ENCODE measurements at places on chromosomes 5 and 9. TPM values are rescaled to one million over a fixed set of nuclear protein-coding genes. Genes with fewer than 3 reads are reported as not detected.
A peak's percentile ranks its signal among the peaks of the same experiment; 100 is the strongest.

DNA sequence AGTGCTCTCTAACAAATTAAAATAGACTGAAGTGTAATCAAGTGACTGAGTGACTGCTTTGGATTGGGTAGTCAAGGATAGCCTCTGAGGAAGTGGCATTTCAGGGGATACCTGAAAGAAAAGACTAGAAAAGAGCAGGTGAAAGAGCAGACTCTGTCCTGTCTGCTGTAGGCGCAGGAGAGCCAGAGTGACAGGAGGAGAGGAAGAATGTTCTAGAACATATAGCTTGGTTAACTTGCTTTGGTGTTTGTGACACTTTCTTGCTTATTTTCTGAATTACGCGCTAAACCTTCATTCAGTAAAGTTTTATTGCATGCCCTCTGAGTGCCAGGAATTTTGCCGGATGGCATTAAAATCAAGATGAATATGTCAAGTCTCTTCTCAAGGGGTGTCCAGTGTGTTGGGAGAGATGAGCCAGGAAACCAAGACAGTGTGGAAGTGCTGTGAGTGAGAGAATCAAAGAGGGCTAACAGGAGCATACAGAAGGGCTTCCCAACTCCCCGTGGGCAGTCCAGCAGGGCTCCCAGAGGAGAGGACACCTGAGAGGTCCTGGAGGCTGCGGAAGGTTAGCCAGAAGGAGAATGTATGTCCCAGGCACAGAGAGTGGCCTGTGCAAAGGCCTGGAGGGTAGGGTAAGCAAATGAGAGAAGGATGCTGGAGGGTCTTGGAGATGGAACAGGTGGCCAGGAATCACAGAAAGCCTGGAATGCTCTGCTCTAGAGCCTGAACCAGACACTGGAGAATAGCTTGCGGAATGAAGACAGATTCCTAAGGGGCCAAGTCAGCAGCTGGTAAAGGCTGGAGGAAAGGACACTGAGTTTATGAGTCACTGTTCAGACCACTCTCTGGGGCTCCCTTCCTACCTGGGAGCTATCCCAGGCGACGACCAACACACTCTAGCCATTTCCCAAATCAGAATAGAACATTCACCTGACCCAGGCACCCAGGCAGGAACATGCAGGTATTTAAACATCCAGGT is 59.3 kb downstream of the SLC22A5 start:
- no peaks in the 10 kb centered on the region for H3K36me3 ChIP-seq
- no peaks in the 10 kb centered on the region for H3K27me3 ChIP-seq
- peak overlapping the region; percentile 89 for H3K27ac ChIP-seq
- no peak overlapping the region for H3K4me3 ChIP-seq

DNA sequence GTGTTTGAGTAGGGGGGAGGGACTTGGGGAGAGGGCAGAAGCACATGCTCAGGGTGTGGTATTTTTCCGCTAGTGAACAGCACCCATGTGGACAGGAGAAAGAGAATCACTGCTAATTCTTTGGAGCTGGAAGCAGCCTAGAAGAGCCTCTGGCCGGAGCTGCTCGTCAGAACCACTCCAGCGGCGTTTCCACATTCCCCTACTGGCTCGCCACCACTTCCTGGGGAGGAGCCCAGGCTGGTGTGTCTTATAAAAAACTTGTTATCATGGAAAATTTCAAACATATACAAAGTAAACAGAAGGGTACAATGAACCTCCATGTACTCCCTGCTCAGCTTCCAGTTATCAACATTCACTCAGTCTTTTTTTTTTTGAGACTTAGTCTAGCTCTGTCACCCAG is 26.7 kb downstream of the LHX2 start:
- no peak overlapping the region for H3K27ac ChIP-seq
- no peak for DNase-seq
- no peaks in the 10 kb centered on the region for H3K36me3 ChIP-seq
- no peak overlapping the region for H3K4me3 ChIP-seq
- peaks cover 13% of the 10 kb centered on the region for H3K4me1 ChIP-seq

DNA sequence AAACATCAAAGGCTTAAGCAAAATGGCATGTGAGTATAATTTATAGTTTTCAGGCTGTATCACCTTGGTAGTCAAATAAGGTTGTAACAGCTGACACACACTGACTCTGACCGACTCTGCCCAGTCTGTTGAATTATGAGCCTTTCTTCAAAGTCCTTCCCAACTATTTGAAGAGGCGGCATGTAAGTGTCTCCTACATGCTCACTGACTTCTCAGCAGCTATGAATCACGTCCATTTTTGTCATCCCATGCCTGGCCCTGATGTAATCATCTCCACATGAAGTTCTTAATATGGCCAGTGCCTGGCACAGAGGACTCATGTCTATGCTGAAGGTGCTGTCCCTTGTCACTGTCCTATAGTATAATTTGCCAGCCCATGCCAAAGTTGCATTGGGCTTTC is 5.1 kb upstream of the PTBP3 start:
- no peak for DNase-seq
- no peaks in the 10 kb centered on the region for H3K27me3 ChIP-seq
- H3K4me3 ChIP-seq, result no peak overlapping the region

DNA sequence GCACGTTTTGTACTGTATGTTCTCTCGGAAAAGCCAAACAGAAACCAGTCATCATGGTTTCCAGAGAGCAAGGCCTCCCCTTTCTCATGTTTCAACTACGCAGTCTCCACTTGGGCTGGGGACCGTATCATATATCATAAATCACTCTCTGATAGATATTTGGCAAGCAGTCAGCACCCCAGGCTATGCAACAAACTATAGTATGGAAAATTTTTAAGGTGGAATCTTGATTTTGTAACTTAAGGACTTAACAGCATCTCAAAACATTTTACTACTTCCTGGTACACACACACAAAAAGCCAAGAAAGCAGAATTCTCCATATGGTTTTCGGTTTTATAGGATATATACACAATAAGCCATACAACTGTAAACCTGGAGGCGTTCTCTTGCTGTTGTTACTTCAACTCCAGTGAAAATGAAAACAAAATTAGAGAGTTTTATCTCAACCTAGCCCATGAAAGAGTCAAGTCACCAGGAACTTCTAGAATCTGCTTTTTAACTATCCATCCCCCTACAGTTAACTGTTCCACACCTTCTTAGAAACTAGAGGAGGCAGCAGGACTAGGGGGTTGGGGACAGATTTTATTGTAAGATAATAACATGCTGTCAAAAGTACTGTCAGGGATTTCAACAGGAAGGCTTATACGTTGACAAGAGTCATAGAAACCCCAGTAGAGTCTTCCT is 283.4 kb downstream of the NFIB start:
- no peak overlapping the region for H3K4me3 ChIP-seq
- no peaks in the 10 kb centered on the region for H3K36me3 ChIP-seq
- DNase-seq, result peak; percentile 91
- no peaks in the 10 kb centered on the region for H3K27me3 ChIP-seq
- peak overlapping the region; percentile 64 for H3K27ac ChIP-seq
- no peaks in the 10 kb centered on the region for H3K4me1 ChIP-seq

DNA sequence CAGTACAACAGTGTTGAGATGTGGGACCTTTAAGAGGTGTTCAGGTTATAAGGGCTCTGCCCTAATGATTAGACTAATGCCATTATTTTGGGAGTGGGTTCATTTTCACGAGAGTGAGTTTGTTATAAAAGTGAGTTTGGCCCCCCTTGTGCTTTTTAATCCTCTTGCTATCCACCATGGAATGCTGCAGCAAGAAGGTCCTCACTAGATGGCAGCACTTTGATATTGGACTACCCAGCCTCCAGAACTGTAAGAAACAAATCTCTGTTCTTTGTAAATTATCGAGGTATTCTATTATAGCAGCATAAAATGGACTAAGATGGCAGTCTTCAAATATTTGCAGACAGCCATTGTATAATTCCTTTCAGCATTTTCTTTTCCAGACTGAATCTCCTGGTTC is 212.4 kb downstream of the LRRC70 start:
- no peak for DNase-seq
- no peaks in the 10 kb centered on the region for H3K4me1 ChIP-seq
- H3K4me3 ChIP-seq, result no peak overlapping the region
- H3K27me3 ChIP-seq, result no peaks in the 10 kb centered on the region
- no peak overlapping the region for H3K27ac ChIP-seq

DNA sequence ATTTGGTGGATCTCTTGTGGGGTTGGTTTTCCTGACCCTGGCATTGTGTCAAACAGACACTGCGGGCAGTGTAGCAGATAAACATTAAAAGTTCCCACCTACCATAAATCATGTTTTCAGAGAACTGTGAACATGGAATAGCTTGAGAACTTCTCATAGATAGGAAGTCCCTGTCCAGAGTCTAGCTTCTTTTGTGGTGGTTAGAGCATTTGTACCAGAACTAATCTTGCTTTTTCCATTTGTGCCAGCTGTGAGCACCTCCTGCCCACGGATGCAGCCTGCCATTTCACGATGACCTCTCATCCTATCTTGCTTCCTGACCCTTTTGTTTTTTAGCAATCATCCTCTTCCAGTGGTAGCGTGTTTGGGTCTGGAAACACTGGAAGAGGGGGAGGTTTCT is 61.4 kb downstream of the FAM78A start:
- H3K4me3 ChIP-seq, result no peak overlapping the region
- no peak overlapping the region for H3K27ac ChIP-seq
- DNase-seq, result no peak
- H3K27me3 ChIP-seq, result no peaks in the 10 kb centered on the region

DNA sequence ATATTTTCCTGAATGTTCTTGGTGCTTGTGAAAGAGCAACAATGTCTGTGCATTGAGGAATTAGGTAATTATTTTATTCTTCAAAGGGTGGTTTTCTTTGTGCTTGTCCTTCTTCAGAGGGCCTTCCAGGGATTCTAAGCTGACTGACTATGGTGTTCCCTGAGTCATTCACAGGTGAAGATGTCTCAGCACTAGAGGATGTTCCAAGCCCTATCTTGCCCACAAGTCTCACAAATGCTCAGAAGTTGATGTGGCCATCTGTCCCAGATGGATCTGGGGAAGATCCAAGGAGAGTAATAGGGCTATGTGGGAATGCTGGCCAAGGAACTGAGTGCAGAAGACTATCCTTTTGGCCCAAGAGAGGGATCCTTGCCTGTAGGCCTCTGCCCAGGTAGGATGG is 120.9 kb downstream of the ADAMTSL1 start:
- no peaks in the 10 kb centered on the region for H3K4me1 ChIP-seq
- H3K36me3 ChIP-seq, result no peaks in the 10 kb centered on the region
- no peak overlapping the region for H3K4me3 ChIP-seq
- H3K27me3 ChIP-seq, result no peaks in the 10 kb centered on the region

DNA sequence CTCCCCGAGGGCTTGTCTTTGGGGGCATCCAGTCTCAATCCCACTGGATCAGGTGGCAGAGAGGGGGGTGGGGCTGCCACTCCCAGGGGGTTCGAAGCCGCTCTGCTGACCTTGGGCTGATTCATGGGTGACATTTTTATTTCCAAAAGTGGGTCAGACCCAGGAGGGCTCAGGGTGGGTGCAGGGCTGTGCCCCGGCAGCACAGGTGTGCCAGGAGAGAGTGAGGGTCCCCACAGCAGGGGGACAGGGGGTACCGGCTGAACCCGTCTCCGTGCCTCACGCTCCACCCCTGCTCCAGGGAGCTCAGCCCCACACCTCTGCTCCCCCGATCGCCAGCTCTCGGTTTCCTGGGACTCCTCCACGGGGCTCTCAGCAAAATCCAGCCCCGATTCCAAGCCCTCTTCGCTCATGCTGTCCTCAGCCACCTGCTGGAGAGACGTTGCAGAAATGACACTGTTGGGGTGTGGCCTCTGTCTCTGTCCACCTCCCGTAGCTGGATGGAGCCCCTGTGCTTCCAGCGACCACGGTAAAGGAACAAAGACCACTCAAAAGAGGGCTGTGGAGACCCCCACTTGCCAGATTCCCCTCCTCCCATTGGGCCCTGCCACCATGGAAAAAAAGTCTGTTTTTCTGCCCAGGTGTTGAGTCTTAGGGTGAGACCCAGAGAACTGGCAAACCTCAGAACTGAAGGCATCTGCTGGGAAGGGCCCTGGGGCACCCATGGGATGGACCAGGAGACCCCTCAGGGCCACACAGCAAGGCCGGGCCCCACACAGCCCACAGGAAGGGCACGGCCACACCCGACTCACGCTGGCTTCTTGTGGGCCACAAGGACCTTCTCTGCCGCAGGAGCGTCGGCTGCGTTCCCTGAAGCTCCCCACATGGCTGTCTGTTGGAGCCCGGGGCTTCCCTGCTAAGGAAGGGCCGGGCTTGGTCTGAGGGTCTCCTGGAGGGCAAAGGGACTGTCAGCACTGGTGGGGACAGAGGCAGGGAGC is 10.6 kb upstream of the QSOX2 start:
- no peaks in the 10 kb centered on the region for H3K4me1 ChIP-seq
- H3K27ac ChIP-seq, result no peak overlapping the region
- no peak for DNase-seq
- H3K27me3 ChIP-seq, result peaks cover 59% of the 10 kb centered on the region

GRCh38 chr5:179231309-179231708 is 114.0 kb downstream of the ADAMTS2 start:
- H3K36me3 ChIP-seq, result no peaks in the 10 kb centered on the region
- no peak for DNase-seq
- no peak overlapping the region for H3K27ac ChIP-seq
- H3K4me3 ChIP-seq, result no peak overlapping the region

- no peaks in the 10 kb centered on the region for H3K4me1 ChIP-seq
- H3K4me3 ChIP-seq, result no peak overlapping the region
- DNase-seq, result no peak
- no peak overlapping the region for H3K27ac ChIP-seq
- H3K27me3 ChIP-seq, result no peaks in the 10 kb centered on the region
Observed at GRCh38 chr9:12884736-12885395, 110.0 kb downstream of the LURAP1L start.

- no peak for DNase-seq
- no peaks in the 10 kb centered on the region for H3K36me3 ChIP-seq
- no peaks in the 10 kb centered on the region for H3K27me3 ChIP-seq
- H3K4me1 ChIP-seq, result no peaks in the 10 kb centered on the region
- no peak overlapping the region for H3K4me3 ChIP-seq
Observed at GRCh38 chr5:97121848-97122247, 20.6 kb downstream of the LIX1 start.

GRCh38 chr9:131700765-131701435 is 39.0 kb downstream of the RAPGEF1 start:
- H3K4me3 ChIP-seq, result no peak overlapping the region
- no peak for DNase-seq
- peak overlapping the region; percentile 54 for H3K27ac ChIP-seq
- H3K4me1 ChIP-seq, result peaks cover 93% of the 10 kb centered on the region

- DNase-seq, result no peak
- H3K27me3 ChIP-seq, result no peaks in the 10 kb centered on the region
- H3K27ac ChIP-seq, result no peak overlapping the region
- no peaks in the 10 kb centered on the region for H3K36me3 ChIP-seq
- H3K4me1 ChIP-seq, result no peaks in the 10 kb centered on the region
Observed at GRCh38 chr5:20537911-20538703, 550.1 kb upstream of the CDH18 start.

Gene TAF1L
- total RNA-seq, result 0.03 TPM

Gene DNAH5
- total RNA-seq, result 3.5 TPM

Gene PAEP
- not detected for total RNA-seq

Gene SGCD
- 15.5 TPM for total RNA-seq

Gene GRIN1
- total RNA-seq, result 0.55 TPM

Gene C9orf50
- total RNA-seq, result not detected

Gene CMBL
- total RNA-seq, result 19.2 TPM

All from left lung (tissue), 14 donors.